ENCODE measurements at places on chromosomes 11 and 22. TPM values are rescaled to one million over a fixed set of nuclear protein-coding genes. Genes with fewer than 3 reads are reported as not detected.

The PHETA2 gene
- polyA plus RNA-seq, result 5.2 TPM

The RHBDD3 gene
- polyA plus RNA-seq, result 31.1 TPM

The HMOX1 gene
- polyA plus RNA-seq, result 119 TPM

The GSTT2B gene
- 12.8 TPM for polyA plus RNA-seq

The LRRC56 gene
- 2.4 TPM for polyA plus RNA-seq

The HTR3A gene
- 2.6 TPM for polyA plus RNA-seq

The ANO1 gene
- 1.5 TPM for polyA plus RNA-seq

The C22orf42 gene
- 0.59 TPM for polyA plus RNA-seq

The HEPHL1 gene
- 0.27 TPM for polyA plus RNA-seq

The ADAMTS8 gene
- 0.37 TPM for polyA plus RNA-seq

The FREY1 gene
- polyA plus RNA-seq, result 0.62 TPM

The OR5M3 gene
- polyA plus RNA-seq, result not detected

The ABCC8 gene
- 0.62 TPM for polyA plus RNA-seq

The TRMU gene
- polyA plus RNA-seq, result 28.7 TPM

The BUD13 gene
- 18.1 TPM for polyA plus RNA-seq

The SLC16A8 gene
- 1.1 TPM for polyA plus RNA-seq

The CSRP3 gene
- polyA plus RNA-seq, result 0.37 TPM

The GPR137 gene
- polyA plus RNA-seq, result 18.5 TPM

The PRRG4 gene
- polyA plus RNA-seq, result 14.4 TPM

The TTLL8 gene
- polyA plus RNA-seq, result not detected

The TRIM49D2 gene
- 0.23 TPM for polyA plus RNA-seq

The CENATAC gene
- polyA plus RNA-seq, result 79.1 TPM

The CCDC81 gene
- polyA plus RNA-seq, result 0.84 TPM

The RFPL3 gene
- polyA plus RNA-seq, result 0.11 TPM

The FAM227A gene
- 0.73 TPM for polyA plus RNA-seq

The HDHD5 gene
- 30.7 TPM for polyA plus RNA-seq

The NAV2 gene
- 5.8 TPM for polyA plus RNA-seq

The YAP1 gene
- 27.9 TPM for polyA plus RNA-seq

The CCDC179 gene
- 0.09 TPM for polyA plus RNA-seq

The TCN1 gene
- polyA plus RNA-seq, result 1.4 TPM
